ENCODE measurements at places on chromosomes 2 and 18.

DNA sequence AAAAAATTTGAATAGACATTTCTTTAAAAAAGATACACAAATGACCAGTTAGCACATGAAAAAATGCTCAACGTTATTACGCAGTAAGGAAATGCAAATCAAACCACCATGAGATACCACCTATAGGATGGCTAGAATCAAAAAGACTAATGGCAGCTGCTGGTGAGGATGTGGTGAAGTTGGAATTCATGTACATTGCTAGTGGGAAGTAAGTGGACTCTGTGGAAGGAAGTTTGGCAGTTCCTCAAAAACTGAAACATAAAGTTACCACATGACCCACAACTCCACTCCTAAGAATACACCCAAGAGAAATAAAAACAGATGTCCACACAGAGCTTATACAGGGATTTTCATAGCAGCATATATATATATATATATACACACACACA, 51.2 kb downstream of the MBP start:
- DNase-seq, result no peak

DNA sequence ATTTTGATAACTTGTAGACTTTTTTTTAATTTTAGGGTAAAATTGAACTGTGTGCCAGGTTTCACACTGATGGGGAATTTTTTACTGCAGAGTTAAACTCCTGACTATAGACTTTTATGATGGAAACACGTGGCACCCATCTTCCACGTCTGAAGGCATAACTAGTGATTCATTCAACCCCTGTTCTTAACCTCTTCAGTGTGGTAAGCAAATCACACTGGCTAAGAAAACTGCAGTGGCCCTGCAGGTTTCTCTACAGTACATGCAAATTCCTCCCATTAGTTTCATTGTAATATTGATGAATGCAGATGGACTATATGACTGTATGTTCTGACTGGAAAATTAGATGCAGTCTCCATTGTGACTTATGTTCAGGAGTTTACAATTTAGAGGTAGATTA, 47.2 kb downstream of the SMAD4 start:
- no peak for DNase-seq

GRCh38 chr18:62458868-62459716, 63.7 kb upstream of the ZCCHC2 start:
- DNase-seq, result no peak

- DNase-seq, result no peak
Observed at GRCh38 chr2:184938221-184938985, 340.1 kb downstream of the ZNF804A start.

- no peak for DNase-seq
Observed at GRCh38 chr2:100006516-100006915, 135.9 kb downstream of the AFF3 start.

DNA sequence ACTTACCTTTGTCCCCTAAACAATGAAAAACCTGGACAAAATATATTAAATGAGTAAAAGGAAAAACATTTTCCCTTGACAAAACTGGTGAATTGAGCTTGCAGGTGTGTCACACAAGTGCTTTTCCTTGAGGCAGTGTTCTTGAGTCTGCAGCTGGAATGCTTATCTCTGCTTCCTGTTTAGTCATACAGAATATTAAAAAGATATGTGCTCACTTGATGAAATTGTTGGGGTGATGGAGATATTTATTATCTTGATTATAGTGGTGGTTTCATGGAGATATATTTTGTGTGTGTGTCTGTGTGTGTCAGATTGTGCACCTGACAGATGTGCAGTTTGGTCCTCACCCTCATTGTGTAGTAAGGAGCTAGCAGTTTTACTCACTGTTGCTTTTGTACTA, 3.3 kb downstream of the TAF1B start:
- DNase-seq, result no peak

- DNase-seq, result no peak
Observed at GRCh38 chr2:232652505-232652851, 19.1 kb downstream of the EFHD1 start.

DNA sequence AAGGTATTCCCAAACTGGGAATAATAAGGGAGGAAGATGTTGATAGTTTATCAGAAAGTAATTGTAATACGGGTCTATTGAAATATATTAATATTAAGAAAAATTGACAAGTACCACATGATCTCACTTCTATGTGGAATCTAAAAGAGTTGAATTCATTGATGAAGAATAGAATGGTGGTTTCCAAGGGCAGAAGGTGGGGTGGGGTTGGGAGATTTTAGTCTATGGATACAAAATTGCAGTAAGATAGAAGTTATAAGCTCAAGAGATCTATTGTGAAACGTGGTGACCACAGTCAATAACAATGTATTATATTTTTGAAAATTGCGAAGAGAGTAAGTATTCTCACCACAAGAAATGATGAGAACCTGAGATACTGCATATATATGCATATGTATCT, 38.9 kb downstream of the COL3A1 start:
- DNase-seq, result no peak

GRCh38 chr2:216837740-216838139, 22.1 kb downstream of the TNP1 start:
- DNase-seq, result no peak

- no peak for DNase-seq
Observed at GRCh38 chr2:223800908-223801307, 36.5 kb downstream of the AP1S3 start.

DNA sequence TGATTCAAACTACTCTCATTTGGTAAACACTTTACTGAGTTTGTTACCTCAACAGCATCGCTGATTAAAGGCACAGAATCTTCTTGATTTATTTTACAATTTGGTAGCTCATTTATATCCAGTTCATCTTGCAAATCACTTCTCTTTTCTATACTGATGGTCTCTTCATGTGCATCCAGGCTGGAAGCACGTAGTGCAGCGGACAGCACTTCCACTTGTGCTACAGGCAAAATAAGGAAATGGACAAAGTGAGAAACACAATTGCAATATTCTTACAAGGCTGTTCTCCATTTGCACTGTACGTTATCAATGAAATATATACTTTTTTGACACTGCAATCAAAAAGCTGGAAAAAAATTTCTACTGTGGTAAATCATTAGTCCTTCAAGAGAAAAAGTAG, 51.0 kb downstream of the PPP4R1 start:
- no peak for DNase-seq

GRCh38 chr18:61699397-61700110, 193.3 kb downstream of the RNF152 start:
- DNase-seq, result no peak

GRCh38 chr18:5518179-5518770, 25.5 kb downstream of the EPB41L3 start:
- DNase-seq, result no peak

DNA sequence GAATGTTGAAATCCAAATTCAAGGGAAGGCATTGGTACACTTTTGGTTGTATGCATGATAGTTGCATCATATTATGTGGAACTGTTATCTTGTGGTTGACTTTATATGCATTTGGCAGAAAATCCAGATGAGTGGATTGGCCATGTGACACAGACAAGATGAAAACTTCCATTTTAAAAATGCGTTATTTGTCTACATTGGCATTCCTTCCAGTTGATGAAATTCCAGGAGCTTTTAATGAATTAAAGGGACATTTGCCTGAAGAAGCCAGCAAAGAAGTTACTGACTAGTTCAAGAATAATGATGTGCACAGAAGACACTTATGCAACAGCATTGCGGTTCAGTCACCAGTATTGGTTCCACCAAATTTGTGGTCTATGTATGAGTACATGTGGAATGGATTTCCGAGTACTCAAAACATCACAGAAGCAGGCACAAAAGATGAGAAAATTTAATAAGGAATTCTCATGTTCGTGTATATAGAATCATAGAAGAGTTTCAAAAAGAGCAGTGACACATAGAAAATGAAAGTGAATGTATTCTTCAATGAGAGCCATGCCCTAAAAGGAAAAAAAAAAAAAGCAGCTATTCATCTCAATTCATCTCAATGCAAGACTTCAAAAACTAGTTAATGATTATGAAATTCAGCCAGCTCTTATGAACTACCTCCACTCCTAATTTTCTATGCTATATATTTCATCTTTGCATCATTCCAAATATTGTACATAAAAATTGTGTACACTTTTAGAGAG, 232.1 kb downstream of the RBM43 start:
- DNase-seq, result no peak

DNA sequence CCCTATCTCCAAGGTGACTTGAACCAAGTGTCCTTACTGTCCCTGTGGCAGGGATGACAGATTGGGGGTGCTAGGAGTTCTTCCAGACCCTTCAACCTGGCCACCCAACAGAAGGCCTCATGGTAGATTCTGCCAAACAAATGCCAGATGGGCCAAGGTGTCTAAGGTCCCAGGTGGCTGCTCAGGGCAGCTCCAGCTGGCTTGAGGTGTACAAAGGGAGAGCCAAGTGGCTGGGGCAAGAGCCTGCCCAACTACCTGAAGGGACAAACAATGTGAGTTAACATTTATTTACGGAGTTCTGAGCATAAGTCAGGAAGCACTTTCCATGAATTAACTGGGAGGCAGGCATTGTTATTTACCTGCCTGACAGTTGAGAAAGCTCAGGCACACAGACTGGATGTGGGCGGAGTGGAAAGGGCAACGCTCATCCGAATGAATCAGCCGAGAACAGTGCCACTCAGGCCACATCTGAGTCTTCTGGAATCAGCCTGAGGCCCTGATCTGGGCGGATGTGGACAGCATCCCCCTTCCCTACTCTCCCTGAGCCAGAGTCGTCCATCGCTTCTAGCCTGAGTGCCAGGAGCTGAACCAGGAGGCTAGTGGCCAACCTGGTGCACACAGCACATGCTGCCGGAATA, 4.4 kb upstream of the KCNIP3 start:
- no peak for DNase-seq

DNA sequence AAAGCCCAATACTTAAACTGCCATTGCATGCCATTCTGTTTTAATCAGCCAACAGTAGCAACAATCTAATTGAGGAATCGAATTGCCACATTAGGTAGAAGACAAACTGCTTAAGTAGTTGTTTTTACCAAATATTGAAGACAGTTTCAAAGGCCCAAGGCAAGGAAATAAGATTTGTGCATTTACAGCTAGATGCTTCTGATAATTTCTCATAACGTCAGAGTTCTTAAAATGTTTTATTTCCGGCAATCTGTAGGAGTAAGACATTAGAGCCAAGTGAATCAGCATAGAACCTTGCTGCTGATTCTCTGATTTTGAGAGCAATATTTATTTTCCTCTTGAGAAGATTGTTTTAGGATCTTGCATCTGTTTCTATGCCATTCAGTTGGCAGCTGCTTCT, 174.3 kb downstream of the RBM43 start:
- DNase-seq, result no peak

GRCh38 chr2:71526975-71527374, 73.6 kb downstream of the DYSF start:
- DNase-seq, result no peak

GRCh38 chr2:19878268-19879046, 23.3 kb downstream of the TTC32 start:
- DNase-seq, result no peak

DNA sequence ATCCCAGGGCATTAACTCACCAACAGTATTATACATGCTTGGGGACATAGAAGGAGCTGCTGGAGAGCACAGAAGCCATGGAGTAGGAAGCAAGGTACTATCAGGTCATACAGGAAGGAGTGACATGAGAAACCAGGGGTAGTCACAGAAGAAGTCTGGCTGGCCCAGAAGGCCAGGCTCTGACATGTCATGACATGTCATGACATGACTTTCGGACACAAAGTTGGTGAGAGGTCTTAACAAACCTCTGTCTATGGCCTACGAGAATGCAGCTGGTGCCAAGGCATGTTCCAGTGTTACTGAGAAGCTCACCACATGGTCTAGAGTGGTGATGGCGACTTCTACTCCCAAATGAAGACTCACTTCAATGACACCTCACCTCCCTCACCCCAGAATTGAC, 3.3 kb upstream of the CERS6 start:
- DNase-seq, result no peak

DNA sequence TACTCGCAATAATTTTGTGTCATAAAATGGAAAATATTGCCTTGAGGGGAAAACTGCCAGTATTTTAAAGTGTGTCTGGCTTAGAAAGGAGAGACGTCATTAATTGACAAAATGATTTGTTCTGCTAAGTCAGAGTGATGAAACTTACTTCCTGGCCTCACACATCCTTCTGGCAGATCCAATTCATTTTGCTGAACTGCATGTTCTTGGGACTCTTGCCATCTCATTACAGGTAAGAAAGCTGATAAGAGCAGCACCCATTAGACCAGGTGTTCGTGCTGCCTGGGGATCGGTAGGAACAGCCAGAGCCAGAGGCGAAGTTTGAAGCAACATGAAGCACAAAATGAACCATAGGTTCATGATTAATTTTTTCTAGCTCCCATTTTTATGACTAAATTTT, 38.0 kb downstream of the KCNE4 start:
- no peak for DNase-seq

GRCh38 chr2:128605931-128606330, 287.3 kb upstream of the HS6ST1 start:
- DNase-seq, result no peak

DNA sequence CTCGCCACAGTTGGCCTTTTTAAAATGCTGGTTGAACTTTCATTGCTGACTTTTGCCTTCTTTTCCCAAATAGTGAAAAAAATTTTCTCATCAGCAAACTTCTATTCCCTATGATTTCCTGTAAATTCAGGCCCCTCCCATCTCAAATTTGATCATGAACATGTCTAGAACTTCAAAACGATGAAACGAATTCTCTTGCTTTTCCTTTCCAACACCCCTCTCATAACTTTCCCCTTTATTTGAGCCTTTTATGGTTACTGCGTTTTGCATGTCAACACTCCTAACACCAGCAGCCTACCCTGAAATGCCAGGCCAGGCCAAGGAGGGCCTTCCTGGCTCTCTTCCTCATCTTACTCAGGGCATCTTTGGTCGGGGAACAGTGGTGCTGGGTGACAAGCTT, 1.7 kb upstream of the HOXD13 start:
- DNase-seq, result no peak

- no peak for DNase-seq
Observed at GRCh38 chr2:241454837-241455485, 53.4 kb downstream of the STK25 start.

- DNase-seq, result no peak
Observed at GRCh38 chr18:39969803-39970494, 1985.1 kb upstream of the PIK3C3 start.

DNA sequence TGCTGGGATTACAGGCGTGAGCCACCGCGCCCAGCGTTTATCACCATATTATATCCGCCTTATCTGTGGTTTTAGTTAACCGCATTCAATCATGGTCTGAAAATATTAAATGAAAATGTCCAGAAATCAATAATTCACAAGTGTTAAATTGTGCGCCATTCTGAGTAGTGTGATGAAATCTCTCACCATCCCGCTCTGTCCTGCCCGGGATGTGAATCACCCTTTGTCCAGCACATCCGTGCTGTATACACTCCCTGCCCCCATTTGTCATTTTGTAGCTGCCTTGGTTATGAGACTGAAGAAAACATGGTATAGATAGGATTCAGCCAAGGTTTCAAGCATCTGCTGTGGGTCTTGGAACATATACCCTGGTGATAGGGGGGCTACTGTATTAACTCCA, 70.7 kb downstream of the TIMM21 start:
- DNase-seq, result no peak
